ENCODE measurements at places on chromosomes 3 and 15.

DNA sequence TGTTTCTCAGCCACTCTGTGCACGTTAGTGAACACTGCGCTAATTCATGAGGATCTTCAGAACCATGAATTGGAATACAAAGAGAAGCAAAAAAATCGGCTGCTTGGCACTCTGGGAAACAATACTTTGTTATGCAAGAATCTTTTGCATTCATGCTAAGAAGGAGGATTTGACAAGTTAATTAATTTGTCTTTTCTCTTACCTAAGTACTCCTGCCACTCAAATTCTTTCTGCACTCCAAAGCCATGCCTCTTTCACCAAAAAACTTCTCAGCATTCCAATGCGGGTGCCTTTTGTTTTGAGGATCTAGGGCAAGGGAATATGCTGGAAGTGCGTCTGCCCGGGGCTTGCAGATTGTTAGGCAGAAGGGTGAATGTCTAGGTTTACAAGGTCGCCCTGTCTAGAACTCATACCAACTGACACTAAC, 11.3 kb upstream of the KAT2B start:
- no peak for DNase-seq

- no peak for DNase-seq
Observed at GRCh38 chr3:139774560-139775302, 97.0 kb upstream of the NMNAT3 start.

GRCh38 chr3:177057768-177058167, 139.5 kb downstream of the TBL1XR1 start:
- DNase-seq = no peak

DNA sequence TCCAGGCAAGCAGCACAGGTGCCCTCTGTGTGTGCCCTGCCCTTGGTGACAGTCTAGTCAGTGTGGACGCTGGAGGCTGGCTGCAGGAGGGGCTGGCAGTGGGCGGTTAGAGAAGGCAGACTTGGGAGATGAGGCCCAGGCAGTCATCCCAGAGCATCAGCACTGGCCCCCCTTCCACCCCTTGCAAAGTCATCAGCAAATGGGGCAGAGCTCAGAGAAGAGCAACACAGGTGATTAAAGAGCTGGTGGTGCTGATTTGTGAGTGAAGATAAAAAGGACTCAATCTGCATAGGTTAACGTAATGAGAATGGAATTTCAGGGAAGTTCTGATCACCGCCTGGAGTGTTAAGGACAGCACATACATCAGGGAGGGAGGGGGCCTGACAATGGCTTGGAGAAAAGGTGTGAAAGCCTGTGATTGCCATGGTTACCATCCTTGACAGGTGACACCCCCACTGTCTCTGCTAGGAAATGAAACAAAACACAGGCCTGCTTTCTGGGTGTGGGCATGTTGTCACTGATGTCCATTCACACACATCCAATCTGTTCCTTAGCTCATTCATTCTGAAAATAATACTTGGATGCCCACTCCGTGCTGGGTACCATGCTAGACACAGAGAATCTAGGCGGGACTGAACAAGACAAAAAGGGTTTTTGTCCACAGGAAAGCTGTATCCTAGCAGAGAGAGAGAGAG, 269.6 kb upstream of the ST8SIA2 start:
- no peak for DNase-seq

GRCh38 chr3:65975032-65975431, 63.7 kb downstream of the MAGI1 start:
- no peak for DNase-seq

GRCh38 chr15:35562641-35563040, 16.7 kb upstream of the DPH6 start:
- DNase-seq = no peak

GRCh38 chr3:73580343-73580742, 44.4 kb downstream of the PDZRN3 start:
- peak; percentile 95 for DNase-seq

DNA sequence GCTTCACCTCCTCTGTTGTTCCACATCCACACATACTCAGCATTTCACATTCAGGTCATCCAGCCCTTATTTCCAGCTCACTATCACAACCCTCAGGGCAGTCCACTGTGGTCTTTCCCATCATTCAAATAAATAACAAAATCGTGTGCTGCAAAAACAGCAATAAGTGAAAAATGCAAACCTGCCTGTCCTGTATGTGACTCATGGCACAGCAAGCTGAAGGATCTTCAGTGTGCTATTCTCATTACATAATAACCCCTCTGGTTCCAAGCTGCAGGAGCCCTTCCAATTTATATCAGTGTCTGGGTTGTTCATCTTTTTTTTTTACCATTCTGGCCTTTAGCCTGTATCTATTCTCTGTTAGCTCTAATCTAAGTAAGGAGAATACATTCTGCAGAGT, 185.3 kb upstream of the UBE2E2 start:
- DNase-seq = peak; percentile 43

DNA sequence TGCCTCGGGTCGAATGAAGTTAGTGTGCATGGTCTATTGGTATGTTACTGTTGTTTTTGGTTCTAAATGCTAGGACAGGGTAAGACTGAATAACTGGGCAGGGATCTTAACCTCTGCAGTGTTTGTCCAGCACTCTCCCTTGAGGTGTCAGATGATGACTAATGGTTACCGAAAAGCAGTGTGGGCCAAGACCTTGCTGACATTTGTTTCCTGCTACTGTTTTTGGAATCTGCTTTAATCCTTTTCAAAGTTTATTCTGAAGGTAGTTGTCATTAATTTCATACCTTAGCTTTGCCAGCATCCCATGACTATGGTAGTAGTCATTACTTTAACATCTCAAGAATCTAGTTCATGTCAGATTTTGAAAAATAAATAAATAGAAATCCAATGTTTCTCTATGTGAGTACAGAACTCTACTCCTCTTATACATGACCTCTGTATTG, 117.0 kb downstream of the P3H2 start:
- peak; percentile 20 for DNase-seq

DNA sequence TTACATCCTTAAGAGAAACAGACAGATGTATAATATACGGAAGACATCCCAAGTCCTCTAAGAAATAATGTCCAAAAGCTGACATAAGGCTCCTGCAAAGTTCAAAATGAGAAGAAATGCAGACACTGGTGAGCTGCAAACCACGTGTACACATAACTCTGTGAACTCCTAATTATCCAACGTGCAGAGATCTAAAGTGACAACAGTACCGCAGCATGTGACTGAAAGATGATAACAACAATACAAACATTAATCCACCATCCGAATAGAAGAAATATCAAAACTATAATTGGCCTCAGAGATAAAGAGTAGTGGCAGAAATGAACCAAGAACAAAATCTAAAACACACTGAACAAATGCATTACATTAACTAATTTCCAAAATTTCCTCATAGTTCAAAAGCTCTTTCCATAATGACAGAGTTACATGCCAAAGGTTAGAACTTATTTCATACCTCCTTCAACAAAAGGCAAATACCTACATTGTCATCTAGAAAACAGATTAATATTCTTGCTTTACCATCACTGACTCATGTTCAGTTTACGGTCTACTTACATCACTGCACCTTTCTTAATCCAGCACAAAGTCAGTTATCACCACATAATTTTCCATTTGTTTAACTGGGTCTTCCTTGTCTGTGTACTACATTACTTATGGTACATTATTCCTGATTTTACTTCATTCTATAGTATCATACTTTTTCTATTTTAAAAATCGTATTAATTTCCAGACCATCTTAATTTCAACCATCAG, 2.2 kb downstream of the PDCD10 start:
- no peak for DNase-seq

DNA sequence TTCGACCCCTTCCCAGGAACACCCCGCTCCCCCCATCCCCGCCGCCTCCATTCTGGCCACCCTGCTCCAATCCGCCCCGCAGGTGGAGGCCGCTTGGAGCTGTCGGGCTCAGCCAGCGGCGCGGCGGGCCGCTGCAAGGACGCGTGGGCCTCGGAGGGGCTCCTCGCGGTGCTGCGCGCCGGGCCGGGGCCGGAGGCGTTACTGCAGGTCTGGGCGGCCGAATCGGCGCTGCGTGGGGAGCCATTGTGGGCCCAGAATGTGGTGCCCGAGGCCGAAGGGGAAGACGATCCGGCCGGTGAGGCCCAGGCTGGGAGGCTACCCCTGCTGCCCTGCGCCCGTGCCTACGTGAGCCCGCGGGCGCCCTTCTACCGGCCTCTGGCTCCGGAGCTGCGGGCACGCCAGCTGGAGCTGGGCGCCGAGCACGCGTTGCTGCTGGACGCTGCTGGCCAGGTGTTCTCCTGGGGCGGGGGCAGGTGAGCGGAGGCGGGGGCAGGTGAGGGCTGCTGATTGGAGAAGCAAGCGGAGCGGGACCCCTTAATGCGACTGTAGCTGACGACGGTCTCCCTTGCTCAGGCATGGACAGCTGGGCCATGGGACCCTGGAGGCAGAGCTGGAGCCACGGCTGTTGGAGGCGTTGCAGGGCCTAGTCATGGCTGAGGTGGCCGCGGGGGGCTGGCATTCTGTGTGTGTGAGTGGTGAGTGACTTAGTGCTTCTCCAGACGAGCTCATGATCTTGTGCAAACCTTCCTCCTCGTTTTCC, 2.5 kb downstream of the RCCD1 start:
- no peak for DNase-seq

DNA sequence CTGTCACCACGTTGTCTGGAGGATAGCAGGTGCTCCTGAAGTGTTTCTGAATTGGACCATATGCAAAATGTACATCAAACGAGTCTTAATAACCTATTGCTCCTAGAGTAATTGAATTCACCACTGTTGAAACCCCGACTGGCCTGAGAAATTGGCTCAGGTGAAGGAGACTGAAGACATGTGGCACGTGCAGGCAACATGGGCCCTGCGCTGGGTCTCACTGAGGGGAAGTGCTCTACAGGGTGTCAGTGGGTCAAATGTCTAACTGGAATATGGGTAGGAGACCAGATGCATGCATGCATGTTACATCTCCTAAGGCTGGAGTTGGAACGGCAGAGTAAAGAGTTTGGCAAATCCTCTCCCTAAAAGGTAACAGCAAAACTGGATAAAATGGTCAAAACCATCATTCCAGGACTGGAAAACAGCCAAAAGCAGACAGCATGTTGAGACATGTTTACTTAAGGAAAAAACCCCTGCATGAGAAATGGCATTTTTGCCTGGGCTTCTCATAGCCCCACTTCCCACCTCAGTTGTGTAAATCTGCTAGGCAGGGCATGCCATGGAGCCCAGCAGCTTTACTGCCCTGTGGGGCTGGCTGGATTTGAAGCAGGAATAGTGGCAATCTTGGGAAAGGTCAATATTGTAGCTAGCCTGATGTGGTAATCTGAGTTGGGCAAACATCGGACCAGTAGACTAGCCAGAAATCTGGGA, 131.3 kb downstream of the TJP1 start:
- DNase-seq = no peak

- DNase-seq = no peak
Observed at GRCh38 chr15:80572337-80572736, 122.8 kb upstream of the ABHD17C start.

GRCh38 chr15:101410612-101411011, 78.9 kb downstream of the PCSK6 start:
- no peak for DNase-seq

- no peak for DNase-seq
Observed at GRCh38 chr15:80789296-80789695, 10.1 kb downstream of the CEMIP start.

DNA sequence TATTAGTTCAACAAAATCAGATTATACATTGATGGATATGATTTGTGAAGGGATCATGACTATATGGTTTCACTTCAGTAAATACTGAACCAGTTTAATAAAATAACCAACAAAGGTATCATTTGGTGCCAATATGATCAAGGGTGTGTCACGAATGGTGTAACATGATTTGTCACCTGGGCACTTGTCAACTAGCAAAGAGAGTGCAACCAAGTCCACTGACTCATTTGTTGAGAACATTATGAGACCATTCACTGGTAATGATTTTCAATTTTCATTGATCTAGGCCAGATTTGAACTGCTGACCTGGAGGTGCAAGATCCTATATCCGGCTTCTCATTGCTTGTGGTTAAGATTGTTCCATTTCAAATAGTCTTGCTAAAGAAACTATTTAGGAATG, 1037.9 kb downstream of the ROBO2 start:
- DNase-seq = no peak

DNA sequence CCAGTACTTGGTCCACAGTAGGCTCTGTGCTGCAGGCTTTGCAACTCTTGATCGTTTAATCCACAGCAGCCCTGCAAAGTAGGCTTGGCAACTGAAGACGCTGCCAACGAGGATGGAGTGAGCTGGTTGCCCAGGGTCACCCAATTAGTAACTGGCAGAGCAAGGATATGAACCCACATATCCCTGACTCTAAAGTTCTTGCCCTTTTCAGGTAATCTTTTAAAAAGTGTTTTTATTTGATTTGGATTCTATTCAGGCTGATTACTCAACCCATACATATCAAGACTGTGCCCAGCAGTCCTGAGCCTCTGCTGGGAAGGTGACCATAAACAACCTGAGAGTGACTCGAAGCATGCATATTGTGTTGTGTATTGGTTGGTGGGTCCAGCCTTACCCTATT, 50.3 kb downstream of the PSMD6 start:
- no peak for DNase-seq

GRCh38 chr15:90400005-90400758, 12.1 kb downstream of the IQGAP1 start:
- no peak for DNase-seq

- DNase-seq = no peak
Observed at GRCh38 chr15:80141916-80142598, 10.7 kb upstream of the FAH start.

- DNase-seq = no peak
Observed at GRCh38 chr3:195899701-195900435, 8.5 kb downstream of the TNK2 start.

- DNase-seq = no peak
Observed at GRCh38 chr3:179015551-179016020, 56.0 kb downstream of the ZMAT3 start.

- peak; percentile 3 for DNase-seq
Observed at GRCh38 chr15:82624008-82624407, 23.2 kb downstream of the CPEB1 start.

- peak; percentile 39 for DNase-seq
Observed at GRCh38 chr3:20935791-20936190, 749.8 kb upstream of the SGO1 start.

- DNase-seq = no peak
Observed at GRCh38 chr3:48783304-48783703, 64.4 kb downstream of the PRKAR2A start.

- no peak for DNase-seq
Observed at GRCh38 chr15:88693191-88693590, 54.4 kb downstream of the ISG20 start.

DNA sequence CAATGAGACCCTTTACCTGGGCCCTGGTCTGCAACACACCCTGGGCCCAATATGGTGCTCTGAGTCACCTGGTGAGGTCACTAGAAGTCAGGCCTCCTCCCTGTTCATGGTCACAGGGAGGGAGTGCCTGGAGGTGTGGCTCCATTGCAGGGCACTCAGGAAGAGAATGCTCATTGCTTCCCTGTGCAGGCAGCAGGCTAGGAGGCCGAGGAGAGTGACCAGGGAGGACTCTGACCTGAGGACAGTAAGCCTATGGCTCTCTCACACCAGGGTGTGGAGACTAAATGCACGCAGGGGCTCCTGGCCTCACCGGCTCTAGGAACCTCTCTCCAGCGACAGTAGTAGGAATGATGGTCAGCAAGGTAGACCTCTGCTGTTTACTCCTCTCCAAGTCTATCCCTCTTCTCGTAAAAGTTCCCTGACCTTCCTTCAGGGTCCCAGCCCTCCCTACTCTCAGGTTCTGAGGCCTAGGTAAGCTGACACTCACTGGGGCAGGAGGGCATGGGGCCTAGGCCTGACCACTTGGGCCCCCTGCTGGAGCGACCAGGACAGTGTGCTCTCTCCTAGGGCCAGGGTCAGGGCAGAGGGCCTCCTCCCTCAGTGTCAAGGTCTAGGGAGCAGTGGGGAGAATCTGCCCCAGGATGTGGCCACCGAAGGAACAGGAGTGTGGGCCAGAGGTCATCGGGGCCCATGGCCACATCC, 9.6 kb upstream of the SLCO2A1 start:
- no peak for DNase-seq

- no peak for DNase-seq
Observed at GRCh38 chr15:70051948-70052633, 45.6 kb downstream of the TLE3 start.

All from epithelial cell of prostate (primary cell).